ENCODE measurements at places on chromosomes 6 and 20. TPM values are rescaled to one million over a fixed set of nuclear protein-coding genes. Genes with fewer than 3 reads are reported as not detected.

The TSBP1 gene
- total RNA-seq: not detected

The RSPH9 gene
- total RNA-seq: 0.31 TPM

The KCNG1 gene
- total RNA-seq: 7.8 TPM

The MYH7B gene
- 0.98 TPM for total RNA-seq

The LRRN4 gene
- 7.7 TPM for total RNA-seq

- no peak for DNase-seq
- H3K27ac ChIP-seq: no peak overlapping the region
- peaks cover 8% of the 10 kb centered on the region for H3K27me3 ChIP-seq
- no peak overlapping the region for H3K4me3 ChIP-seq
- H3K4me1 ChIP-seq: no peaks in the 10 kb centered on the region
Measured at GRCh38 chr20:40848096-40848495, 159.1 kb upstream of the MAFB start.

GRCh38 chr20:20823476-20823881 is 111.0 kb upstream of the RALGAPA2 start:
- DNase-seq: no peak
- peaks cover 40% of the 10 kb centered on the region for H3K27me3 ChIP-seq
- no peak overlapping the region for H3K27ac ChIP-seq
- H3K36me3 ChIP-seq: no peaks in the 10 kb centered on the region
- H3K4me3 ChIP-seq: no peak overlapping the region

- H3K27me3 ChIP-seq: peaks cover 19% of the 10 kb centered on the region
- no peak overlapping the region for H3K27ac ChIP-seq
- no peak overlapping the region for H3K4me3 ChIP-seq
- H3K4me1 ChIP-seq: no peaks in the 10 kb centered on the region
- no peaks in the 10 kb centered on the region for H3K36me3 ChIP-seq
Measured at GRCh38 chr6:39274903-39275302, 39.3 kb downstream of the KCNK17 start.

DNA sequence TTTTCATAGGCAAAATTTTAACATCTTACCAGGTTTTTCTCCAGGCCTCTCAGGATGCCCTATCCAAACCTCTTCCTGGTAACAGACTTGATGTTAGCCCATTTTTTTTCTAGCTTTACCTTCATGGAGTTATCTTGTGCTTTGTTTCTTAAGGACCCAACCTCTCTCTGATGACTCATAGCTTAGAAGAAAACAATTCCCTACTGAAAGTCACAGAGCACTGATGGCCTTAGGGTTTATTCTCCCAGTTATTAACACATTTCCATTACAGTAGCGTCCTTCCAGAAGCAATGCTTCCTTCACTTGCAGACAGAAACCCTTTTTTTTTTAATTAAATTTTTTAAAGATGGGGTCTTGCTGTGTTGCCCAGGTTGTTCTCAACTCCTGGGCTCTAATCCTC is 79.4 kb downstream of the IYD start:
- no peak overlapping the region for H3K27ac ChIP-seq
- peaks cover 6% of the 10 kb centered on the region for H3K27me3 ChIP-seq
- H3K4me3 ChIP-seq: no peak overlapping the region
- no peak for DNase-seq
- no peaks in the 10 kb centered on the region for H3K4me1 ChIP-seq
- H3K36me3 ChIP-seq: no peaks in the 10 kb centered on the region

GRCh38 chr20:62838128-62838891 is 21.5 kb downstream of the COL9A3 start:
- H3K4me3 ChIP-seq: no peak overlapping the region
- peaks cover 5% of the 10 kb centered on the region for H3K4me1 ChIP-seq
- no peaks in the 10 kb centered on the region for H3K27me3 ChIP-seq
- peaks cover 5% of the 10 kb centered on the region for H3K36me3 ChIP-seq
- DNase-seq: no peak

- H3K4me3 ChIP-seq: no peak overlapping the region
- H3K36me3 ChIP-seq: peaks cover 1% of the 10 kb centered on the region
- peaks cover 3% of the 10 kb centered on the region for H3K4me1 ChIP-seq
Measured at GRCh38 chr20:62875419-62876361, 14.1 kb upstream of the TCFL5 start.

- DNase-seq: no peak
- H3K36me3 ChIP-seq: peaks cover 1% of the 10 kb centered on the region
- H3K27ac ChIP-seq: no peak overlapping the region
- H3K27me3 ChIP-seq: no peaks in the 10 kb centered on the region
- peaks cover 6% of the 10 kb centered on the region for H3K4me1 ChIP-seq
Measured at GRCh38 chr6:124073820-124074587, 270.3 kb downstream of the NKAIN2 start.

DNA sequence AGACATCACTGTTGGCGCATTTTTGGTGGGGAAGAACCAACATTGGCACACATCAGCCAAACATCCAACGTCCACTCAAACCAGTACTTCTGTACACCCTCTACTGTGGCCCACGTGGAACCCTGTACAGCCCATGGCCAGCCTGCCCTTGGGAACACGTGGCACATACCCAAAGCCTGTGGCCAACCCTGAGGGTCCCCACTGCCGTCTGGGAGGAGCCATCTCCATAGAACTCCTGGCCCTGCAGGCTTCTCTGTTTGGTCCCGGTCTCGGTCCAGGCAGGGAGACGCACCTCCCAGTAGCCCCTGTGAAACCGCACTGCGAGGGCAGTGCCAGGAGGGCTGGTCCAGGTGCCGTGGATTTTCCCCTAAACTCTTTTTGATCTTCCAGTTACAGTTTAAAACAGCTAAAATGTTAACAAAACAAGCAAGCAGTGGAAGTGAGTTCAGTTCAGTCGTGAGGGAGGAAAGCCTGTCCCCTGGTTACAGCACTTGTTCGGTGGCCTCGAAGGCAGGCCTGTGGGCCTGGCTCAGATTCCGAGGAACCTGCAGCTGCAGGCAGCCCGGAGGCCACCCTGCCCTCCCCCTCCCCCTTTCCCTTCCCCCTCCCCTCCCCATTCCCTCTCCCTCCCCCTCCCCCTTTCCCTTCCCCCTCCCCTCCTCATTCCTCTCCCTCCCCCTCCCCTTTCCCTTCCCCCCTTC is 233.7 kb downstream of the DLL1 start:
- H3K36me3 ChIP-seq: no peaks in the 10 kb centered on the region
- H3K27ac ChIP-seq: no peak overlapping the region
- H3K27me3 ChIP-seq: peaks cover 14% of the 10 kb centered on the region
- DNase-seq: no peak

DNA sequence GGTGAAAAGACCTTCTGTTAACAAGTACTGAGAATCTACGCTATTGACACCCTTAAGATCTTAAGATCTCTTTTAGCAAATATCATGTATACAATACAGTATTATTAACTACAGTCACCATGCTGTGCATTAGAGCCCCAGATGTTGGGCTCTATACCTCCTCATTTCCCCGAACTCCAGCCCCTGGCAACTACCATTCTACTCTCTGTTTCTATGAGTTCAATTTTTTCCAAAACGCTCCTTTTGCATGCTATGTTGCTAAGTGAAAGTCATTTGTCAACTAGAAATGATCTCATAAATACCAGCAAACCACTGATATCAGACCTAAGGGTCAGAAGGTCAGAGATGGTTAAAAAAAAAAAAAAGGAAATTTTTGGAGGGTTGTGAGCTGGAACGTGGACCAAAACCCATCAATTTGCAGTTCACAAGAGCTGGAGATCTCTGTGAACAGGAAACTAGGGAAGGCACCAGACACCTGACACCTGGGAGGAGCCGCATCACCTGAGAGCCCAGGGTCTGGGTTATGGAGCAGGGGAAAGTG is 122.0 kb upstream of the KCNK16 start:
- peaks cover 6% of the 10 kb centered on the region for H3K4me1 ChIP-seq
- no peaks in the 10 kb centered on the region for H3K36me3 ChIP-seq
- H3K27ac ChIP-seq: no peak overlapping the region
- no peak for DNase-seq
- peaks cover 16% of the 10 kb centered on the region for H3K27me3 ChIP-seq
- no peak overlapping the region for H3K4me3 ChIP-seq

GRCh38 chr20:2804852-2805688 is 4.6 kb upstream of the CPXM1 start:
- H3K36me3 ChIP-seq: no peaks in the 10 kb centered on the region
- peaks cover 9% of the 10 kb centered on the region for H3K4me1 ChIP-seq
- H3K4me3 ChIP-seq: no peak overlapping the region
- DNase-seq: no peak
- peaks cover 57% of the 10 kb centered on the region for H3K27me3 ChIP-seq

- no peak overlapping the region for H3K4me3 ChIP-seq
- no peaks in the 10 kb centered on the region for H3K27me3 ChIP-seq
- DNase-seq: no peak
- no peaks in the 10 kb centered on the region for H3K4me1 ChIP-seq
Measured at GRCh38 chr6:131117878-131118277, 17.4 kb upstream of the AKAP7 start.

DNA sequence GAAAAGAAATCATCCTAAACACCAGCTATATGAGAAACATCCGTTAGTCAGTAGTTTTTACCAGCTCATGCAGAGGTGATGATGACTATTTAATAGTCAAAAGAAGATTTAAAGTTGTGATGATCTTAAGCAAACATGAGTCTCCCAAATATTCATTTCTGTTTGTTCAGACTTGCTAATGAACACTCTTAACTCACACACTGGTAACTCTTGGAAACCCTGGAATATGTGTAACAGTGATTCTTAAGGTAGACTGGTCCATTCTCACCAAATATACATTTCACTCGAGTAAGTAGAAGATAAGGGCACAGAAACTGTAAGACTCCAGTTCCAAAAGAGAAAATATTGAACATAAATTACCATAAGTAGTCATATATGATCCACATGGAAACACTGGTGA is 29.1 kb downstream of the RSPO3 start:
- no peaks in the 10 kb centered on the region for H3K4me1 ChIP-seq
- no peaks in the 10 kb centered on the region for H3K27me3 ChIP-seq
- no peak for DNase-seq

GRCh38 chr6:112659912-112660311 is 312.8 kb downstream of the RFPL4B start:
- no peak overlapping the region for H3K27ac ChIP-seq
- no peaks in the 10 kb centered on the region for H3K4me1 ChIP-seq
- no peak overlapping the region for H3K4me3 ChIP-seq
- no peaks in the 10 kb centered on the region for H3K36me3 ChIP-seq
- no peak for DNase-seq

Measured in progenitor cell of endocrine pancreas (in vitro differentiated cells).